ENCODE measurements at places on chromosomes 2 and 18. TPM values are rescaled to one million over a fixed set of nuclear protein-coding genes. Genes with fewer than 3 reads are reported as not detected.

- DNase-seq, result no peak
These were observed 223.7 kb downstream of the SLC4A3 start for GRCh38 chr2:219851169-219851568.

DNA sequence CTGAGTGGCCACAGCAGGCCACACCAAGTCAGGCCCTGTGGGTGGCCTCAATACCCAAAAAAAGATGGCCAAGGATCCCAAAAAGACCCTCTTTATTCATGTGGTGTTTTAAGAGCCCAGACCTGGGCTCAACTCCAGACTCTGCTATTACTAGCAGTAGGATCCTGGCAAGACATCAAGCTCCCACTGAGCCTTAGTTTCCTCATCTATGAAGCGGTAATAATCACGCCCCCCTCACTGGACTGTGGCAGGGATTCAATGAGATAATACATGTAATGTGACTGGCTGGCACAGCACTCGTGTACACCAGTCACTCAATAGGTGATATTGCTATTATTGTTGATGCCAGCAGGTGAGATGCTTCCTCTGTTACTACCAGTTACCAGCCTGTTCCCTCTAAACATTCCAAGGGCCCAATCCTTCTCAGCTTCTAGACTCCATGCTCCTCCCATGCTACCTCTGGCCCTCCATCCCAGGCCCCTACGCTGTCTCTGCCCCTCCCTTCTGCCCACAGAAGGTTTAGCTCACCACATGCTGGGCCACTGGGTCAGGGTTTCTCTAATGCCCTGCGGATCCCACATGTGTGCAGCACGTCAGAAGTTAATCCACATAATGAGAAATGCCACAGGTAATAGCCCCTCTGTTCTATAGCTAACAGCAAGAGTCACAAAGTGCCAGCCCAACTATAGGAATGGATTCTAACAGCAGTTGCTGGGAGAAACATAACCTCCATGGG is 51.2 kb downstream of the SLC4A5 start:
- DNase-seq, result no peak

DNA sequence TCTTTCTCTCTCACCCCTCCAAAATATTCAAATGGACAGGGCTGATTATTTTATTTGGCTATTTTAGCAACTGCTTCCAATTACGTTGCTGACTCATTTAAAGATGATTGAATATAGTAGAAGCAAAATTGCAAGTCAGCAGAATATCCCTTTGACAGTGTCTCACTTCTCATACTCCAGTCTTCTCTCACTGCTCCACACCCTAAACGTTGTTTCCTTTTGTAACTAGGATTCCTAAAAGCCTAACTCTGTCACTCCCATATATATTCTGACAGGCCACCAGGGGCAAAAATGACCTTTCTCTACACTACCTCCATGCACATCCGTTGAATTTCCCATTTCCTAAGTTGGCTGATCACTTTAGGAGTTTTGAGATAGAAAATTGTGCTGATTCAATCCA is 351.1 kb downstream of the RND3 start:
- no peak for DNase-seq

DNA sequence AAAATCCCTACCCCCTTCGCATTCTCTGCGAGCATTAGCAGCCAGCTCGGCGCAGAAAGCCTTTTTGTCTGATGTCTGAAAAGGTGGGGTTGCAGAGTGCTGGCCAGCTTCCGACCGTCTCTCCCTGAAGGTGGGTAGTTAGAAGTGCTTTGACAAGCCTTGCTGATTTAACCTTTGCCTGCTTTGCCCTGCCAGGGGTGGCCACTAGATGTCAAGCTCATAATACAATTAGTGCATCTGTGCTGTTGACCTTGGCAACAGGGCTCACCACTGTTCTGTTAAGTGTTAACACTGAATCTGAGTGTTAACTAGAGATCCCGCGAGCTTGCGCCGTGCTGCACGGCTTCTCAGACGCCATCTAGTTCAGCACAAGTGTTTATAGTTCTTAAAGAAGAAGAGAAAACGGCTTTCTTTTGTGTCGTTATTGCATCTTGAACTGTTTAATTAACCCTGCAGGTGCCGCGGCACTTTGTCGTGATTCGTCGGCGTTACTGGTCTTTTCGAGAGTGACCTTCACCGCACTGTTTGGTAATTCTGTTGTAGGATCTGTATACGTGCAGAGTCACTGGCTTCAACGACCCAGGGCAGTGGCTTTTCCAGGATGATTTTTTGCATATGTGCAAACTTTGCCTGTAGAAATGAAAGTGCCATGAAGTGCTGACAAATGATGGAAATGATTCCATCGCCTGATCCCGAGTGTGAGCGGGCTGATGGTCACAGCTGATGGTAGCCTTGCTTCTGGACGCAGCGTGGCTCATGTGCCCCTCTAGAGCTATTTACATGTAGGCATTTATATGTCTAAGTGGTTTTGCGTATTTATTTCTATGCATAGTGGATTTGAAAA is 5.5 kb downstream of the SALL3 start:
- peak; percentile 33 for DNase-seq

DNA sequence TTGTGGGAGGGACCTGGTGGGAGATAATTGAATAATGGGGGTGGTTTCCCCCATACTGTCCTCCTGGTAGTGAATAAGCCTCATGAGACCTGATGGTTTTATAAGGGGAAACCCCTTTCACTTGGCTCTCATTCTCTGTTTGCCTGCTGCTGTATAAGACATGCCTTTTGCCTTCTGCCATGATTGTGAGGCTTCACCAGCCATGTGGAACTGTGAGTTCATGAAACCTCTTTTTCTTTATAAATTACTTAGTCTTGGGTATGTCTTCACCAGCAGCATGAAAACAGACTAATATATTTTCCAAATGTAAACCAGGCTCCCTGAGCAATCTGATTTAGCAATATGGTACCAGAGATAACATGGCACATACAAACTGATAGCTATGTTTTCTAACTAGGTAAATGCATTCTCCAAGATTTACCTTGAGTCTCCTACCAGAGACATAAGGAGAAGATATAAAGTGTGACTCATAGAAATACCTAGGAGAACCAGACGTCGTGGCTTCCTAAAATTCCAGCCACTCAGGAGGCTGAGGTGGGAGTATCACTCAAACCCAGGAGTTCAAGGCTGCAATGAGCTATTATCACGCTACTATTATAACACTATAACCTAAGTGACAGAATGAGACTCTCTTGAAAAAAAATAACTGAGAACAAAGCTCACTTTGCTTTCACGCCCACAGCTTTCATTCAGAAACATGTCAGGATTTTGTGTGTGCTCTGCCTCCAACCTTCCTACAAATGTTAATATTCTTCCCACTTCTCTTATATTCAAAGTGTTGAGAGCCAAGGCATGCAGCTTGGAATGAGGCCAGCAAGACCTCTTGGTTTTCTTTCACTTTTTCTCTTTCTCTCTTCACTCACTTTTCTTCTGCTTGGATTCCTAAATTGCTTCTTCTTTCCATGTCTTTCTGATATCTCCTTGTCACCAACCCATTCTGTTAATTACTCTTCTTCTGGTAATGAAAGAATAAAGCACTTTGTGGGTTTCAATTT is 263.9 kb upstream of the UBE2E3 start:
- no peak for DNase-seq

DNA sequence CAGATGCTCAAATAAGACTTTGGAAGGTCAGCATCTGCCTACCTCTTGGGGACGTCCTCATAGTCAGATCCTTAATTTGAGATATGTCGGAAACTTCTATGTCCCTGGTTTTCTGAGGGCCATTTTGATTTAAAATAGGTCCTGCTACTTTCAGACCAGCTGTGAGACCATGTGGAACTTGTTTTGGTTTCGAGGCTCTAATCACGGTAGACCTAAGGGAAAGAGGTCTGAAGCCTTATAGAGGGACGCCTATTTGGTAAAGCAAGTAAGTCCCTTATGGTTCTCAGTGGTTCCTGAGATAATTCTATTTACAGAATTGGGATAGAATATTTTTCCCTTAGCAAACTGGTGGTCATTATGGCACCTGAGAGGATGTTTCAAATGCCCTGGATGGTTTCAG is 75.1 kb downstream of the RFTN2 start:
- no peak for DNase-seq

PCARE gene
- polyA plus RNA-seq, result not detected

All from B cell (primary cell).